Esophagus mucosa (tissue), 1 donor: ENCODE measurements at places on chromosomes 6 and 20. TPM values are rescaled to one million over a fixed set of nuclear protein-coding genes. Genes with fewer than 3 reads are reported as not detected.

RGL2 gene
- total RNA-seq: 55.8 TPM

DNA sequence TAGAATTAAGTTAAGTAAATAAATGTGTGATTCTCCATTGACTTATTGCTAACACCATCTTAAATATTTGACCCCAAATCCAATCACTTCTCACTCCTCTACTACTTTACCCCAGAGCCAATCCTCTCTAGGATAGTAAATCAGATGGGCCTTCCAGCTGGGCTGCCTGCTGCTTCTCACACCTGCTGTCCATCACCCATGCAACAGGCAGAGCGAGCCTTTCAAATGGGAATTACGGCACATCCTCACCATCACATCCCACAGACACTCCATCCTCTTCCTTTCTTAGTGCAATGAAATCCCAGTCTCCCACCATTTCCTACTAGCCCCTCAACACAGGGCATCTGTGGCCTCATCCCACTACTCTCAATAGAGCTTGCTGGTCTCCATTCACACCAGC is 34.0 kb downstream of the HLA-F start:
- ATAC-seq: no peak

GRCh38 chr6:113328886-113329381 is 528.2 kb upstream of the MARCKS start:
- ATAC-seq: no peak

DNA sequence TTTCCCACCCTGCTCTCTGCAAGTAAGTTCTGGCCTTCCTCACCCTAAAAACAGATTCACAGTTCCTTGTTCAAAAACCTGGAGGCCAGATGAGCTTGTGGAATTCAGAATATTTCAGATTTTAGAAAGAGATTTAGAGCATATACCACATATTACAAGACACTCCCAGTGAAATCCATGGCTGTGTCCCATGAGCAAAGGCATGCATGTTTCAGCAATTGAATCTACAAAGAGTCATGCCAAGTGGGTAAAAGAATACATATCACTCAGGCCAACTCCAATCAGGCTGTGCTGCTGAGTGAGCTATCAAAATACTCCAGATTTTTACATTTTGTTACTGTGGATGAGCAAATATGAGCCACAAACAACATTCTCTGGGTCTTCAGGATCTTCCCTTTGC is 10.2 kb upstream of the NEDD9 start:
- ATAC-seq: no peak

- peak; percentile 81 for ATAC-seq
Measured at GRCh38 chr6:26045065-26045927, 41.9 kb upstream of the HFE start.

DNA sequence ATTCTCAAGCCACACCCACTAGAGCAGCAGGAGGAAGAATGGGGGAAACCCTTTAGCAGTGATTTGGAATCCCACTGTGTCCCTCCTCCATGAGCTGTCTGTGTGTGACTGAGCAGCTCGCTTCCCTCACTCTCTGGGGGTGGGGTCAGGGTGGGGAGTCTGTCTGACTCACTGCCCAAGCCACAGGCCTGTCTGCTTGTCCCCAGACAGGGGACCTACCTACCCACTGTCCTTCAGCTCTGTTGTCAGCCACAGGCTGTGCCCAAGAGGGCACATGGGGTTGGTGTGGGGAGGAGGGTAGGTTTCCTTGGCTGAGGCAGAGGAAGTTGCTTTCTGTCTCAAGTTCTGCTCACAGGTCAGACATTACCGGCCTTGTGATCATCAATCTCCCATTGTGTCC is 127.0 kb downstream of the MAFB start:
- peak; percentile 66 for ATAC-seq

- ATAC-seq: peak; percentile 57
Measured at GRCh38 chr20:4919047-4919704, 82.1 kb downstream of the SLC23A2 start.

- no peak for ATAC-seq
Measured at GRCh38 chr6:34544776-34545471, 11.2 kb downstream of the SPDEF start.

PRRC2A gene
- total RNA-seq: 103 TPM

GRCh38 chr6:105045526-105045925 is 88.6 kb downstream of the LIN28B start:
- ATAC-seq: peak; percentile 33

DNA sequence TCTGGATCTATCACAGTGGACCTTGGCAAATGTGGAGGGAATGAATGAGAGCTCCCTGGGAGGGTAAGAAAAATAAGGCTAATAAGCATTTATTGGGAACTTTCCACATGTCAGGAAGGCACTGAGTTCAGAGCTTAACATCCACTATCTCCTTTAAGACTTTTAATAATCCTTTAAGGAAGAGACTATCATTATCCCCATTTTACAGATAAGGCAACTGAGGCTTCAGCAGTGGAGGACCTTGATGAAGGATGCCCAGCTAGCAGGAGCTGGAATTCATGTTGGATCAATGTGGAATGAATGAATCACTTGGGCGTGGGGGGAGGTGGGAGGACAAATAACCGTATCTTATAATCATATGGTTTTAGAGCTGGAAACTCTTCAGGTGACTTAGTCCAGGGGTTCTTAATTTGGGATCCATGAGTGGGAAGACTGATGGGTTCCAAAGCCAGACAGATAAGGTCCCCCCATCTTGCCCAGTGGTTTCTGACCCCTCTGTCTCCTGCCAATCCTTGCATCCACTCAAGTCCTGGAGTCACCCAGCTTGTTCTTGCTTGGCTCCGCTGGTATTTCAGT is 54.9 kb downstream of the CD40 start:
- no peak for ATAC-seq

- no peak for ATAC-seq
Measured at GRCh38 chr6:154440422-154441043, 70.0 kb downstream of the CNKSR3 start.

DNA sequence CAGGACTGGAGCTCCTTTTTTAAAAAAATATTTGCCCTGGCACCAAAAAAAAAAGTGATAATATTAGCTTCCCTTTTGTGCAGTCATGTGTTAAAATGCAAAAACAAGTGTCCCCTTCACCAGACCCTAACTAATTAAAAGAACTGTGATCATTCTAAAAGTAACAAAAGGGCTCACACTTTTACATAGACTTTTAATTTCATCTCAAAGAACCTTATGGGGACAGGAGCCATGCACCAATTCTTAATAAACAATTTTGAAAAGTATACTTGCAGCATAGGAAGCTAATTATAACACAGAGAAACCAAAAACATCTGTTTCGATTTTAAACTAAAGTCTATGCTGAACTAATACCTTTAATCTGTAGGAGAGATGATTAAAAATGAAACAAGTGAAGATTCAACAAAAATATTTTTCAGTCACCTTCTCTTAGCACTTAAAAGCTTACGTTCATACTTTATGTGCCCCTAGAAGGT is 17.3 kb downstream of the STX7 start:
- no peak for ATAC-seq

- no peak for ATAC-seq
Measured at GRCh38 chr6:40541556-40542174, 45.5 kb downstream of the LRFN2 start.

NOX3 gene
- total RNA-seq: not detected

LAMA4 gene
- 8.0 TPM for total RNA-seq

GRCh38 chr6:72417759-72418158 is 204.1 kb upstream of the KCNQ5 start:
- ATAC-seq: no peak

DNA sequence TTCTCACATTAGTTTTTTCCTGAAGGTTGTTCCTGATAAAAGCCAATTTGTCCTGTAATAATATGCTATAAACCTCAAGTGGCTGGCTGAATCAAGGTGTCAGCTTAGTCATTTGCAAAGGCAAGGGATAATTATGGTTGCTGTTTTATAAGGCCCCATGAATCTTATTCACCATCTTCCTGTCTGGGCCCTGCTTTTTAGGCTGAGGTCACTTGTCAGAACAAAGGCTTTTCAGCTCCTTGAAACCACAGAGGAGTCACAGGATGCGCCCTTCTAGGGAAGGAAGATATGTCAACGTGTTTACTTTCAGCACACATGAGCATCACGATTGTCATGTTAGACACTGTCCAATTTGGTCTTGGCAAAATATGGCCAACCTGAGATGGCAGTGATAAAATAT is 64.8 kb upstream of the NAA20 start:
- ATAC-seq: no peak

GRCh38 chr6:80321011-80321410 is 214.5 kb downstream of the BCKDHB start:
- ATAC-seq: no peak

DYNLT2 gene
- 0.84 TPM for total RNA-seq

GRCh38 chr6:31878222-31878621 is 575 bp downstream of the SLC44A4 start:
- peak; percentile 10 for ATAC-seq

- ATAC-seq: no peak
Measured at GRCh38 chr6:164015088-164015484, 600.6 kb downstream of the QKI start.

DNA sequence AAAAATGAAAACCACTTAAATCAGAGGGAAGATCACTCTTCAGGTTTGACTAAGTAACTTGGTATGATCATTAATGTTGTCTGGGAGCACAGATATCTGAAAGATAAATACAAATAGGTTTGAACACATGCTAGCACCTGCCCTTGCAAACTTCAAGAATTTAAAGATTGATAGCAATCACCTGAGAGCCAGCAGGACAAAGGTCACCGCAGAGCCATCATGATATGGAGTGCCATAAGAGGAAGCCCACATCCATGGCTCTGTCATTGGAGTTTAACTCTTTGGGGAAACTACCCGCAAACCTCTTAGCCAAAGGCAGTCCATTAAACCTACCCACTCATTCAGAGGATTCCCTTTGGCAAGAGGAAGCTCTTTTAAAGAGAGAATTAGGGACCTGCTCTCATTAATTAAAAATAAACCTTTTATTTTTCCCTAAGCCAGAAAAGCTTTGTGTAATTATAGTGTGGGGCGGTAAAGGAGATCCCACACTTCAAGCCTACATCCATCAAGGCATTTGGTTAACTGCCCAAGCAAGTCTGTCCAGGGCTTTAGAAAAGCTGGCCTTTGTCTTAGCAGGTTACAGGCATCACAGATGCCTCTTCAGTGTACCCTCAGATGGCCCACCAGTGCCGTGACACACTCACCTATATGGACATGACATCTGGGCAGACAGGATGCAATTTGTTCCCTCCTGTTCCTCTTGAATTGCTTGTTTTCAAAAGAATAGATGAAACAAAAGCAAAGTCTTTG is 73.0 kb downstream of the SASH1 start:
- ATAC-seq: peak; percentile 80

CLIC5 gene
- 0.24 TPM for total RNA-seq

- ATAC-seq: no peak
Measured at GRCh38 chr20:34622821-34623451, 54.0 kb downstream of the PIGU start.

MAFB gene
- 55.9 TPM for total RNA-seq

GRCh38 chr6:74133073-74133472 is 437.1 kb downstream of the CD109 start:
- ATAC-seq: no peak

RSPH4A gene
- not detected for total RNA-seq

DNA sequence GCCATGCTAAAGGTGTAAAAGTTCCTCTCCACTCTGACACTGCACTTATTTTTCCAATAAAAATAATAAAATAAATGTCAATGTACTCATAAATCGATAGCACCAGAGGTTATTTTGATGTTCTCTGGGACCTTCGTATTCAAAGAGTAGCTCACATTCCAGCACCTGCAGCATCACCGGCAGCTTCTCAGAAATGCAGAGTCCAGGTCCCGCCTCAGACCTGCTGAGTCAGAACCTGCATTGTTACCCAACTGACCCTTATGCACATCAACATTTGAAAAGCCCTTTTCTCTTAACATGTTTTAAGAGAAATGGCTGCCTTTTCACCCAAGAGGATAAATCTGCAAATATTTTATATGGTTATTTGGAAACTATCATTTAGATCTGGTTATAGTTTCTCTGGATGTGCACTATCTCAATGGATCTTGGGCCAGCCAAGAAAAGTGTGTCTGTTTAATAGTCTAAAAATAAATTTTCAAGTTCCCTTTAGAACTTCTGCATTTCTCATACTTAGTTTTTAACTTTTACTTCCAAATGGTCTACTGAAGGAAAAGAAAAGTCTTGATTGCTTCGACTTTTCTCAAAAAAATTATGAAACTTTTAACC is 216.2 kb upstream of the PRDM1 start:
- ATAC-seq: no peak

COL9A1 gene
- total RNA-seq: not detected

OARD1 gene
- total RNA-seq: 17.4 TPM

GRCh38 chr6:149852881-149853280 is 11.3 kb downstream of the LRP11 start:
- ATAC-seq: no peak
